Upper lobe of left lung (tissue), 6 donors: ENCODE measurements at places on chromosomes 5 and 9. TPM values are rescaled to one million over a fixed set of nuclear protein-coding genes. Genes with fewer than 3 reads are reported as not detected.
A peak's percentile ranks its signal among the peaks of the same experiment; 100 is the strongest.

DNA sequence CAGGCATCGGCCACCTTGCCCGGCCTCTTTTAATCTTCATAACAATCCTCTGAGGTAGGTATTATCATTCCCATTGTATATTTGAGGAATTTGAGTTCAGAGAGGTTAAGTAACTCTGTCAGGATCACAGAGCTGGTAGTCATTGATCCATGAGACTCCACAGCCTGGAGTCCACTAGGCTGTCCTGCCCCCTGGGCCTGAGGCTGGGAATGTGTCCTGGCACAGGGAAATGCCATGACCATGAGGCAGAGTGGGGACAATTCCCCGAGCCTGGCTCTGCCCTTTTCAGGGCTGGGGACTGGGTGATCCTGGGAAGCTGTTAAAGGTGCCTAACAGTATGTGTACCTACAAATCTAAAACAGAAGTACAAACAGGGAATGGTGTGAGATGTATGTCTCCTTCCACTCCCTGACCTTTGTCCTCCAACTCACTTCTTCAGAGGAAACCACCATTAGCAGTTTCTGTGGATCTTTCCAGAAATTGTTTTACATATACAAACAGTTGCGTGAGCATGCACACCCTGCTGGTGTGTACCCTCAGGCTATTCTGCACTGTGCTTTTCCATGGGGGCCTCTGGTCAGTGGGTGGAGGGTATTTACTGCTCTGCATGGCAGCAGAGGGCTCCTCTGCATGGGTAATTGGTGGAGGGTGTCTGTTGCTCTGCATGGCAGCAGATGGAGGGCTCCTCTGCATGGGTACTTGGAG, 53.8 kb downstream of the NDST1 start:
- no peak for DNase-seq

GRCh38 chr5:4144411-4145007, 548.9 kb downstream of the IRX1 start:
- DNase-seq = no peak

ARHGEF37 gene
- total RNA-seq = 4.3 TPM

DNA sequence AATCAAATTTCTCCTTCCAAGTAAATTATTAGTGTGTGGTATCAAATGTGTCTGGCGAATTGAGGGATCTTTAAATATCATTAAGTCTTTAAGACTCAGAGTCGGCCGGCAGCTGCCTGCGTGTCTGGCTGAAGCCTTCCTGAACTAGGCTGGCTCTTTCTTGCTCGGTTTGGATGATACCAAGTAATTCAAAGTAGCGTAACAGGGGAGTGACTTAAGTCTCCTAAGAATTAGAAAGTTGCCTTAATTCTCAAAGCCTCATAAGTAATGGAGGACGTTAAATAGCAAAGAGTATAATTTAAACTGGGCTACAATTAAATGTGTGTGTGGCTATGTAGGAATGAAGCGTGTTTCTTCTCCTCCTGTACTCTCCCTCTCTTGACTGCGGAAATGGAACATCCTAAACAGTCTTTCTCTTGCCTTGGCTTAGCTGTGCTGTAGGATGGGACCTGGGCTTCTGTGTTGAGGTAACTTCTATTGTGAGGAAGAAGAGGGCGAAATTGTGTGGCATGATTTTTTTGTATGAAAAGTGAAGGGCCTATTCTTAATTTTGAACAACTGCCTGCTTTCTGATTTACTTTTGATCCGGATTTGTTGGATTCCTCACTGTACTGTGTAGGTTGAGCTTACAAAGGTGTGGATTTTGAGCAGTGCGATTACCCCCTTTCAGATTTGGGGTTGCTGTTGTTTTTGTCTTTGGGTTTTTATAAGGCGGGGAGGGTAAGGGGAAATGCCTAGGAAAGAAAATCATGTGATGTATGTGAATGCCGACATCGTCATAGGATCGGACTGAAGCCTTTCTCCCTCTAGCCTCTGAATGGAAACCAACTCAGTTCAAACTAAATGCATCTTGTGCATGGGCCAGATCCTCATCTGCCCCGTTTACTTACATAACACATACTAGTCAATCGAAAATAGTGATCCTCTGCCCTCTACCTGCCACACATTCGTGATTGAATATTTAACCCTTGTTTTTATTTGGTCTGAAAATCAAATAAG, 29.9 kb downstream of the CPEB4 start:
- peak; percentile 15 for DNase-seq

GRCh38 chr9:13221741-13222140, 57.8 kb downstream of the MPDZ start:
- no peak for DNase-seq

- DNase-seq = no peak
Observed at GRCh38 chr9:35395706-35396101, 94.2 kb upstream of the RUSC2 start.

DNA sequence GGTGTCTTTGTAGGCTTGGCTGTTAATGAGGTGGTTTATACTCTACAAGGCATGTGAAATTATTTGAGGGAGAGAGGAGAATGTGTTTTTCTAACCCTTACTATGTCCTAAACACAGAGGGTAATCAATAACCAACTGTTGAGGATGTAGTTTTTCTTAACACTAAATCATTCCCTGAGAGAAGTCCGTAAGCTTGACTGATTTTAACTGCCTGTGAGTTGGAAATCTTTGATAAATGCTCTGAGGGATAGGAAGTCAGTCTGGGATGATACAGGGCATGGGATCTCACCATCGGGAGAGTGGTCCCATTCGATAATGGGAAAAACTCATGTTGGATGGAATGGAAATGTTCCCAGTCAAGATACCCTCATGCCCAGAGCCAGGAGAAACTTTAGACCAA, 249.6 kb downstream of the PDZD2 start:
- DNase-seq = no peak

LCN9 gene
- total RNA-seq = not detected

GRCh38 chr9:36818965-36819870, 214.8 kb downstream of the PAX5 start:
- DNase-seq = peak; percentile 81

GRCh38 chr5:66993882-66994281, 202.7 kb downstream of the CD180 start:
- DNase-seq = no peak

GRCh38 chr9:90007516-90008440, 403.0 kb downstream of the GADD45G start:
- no peak for DNase-seq

DNA sequence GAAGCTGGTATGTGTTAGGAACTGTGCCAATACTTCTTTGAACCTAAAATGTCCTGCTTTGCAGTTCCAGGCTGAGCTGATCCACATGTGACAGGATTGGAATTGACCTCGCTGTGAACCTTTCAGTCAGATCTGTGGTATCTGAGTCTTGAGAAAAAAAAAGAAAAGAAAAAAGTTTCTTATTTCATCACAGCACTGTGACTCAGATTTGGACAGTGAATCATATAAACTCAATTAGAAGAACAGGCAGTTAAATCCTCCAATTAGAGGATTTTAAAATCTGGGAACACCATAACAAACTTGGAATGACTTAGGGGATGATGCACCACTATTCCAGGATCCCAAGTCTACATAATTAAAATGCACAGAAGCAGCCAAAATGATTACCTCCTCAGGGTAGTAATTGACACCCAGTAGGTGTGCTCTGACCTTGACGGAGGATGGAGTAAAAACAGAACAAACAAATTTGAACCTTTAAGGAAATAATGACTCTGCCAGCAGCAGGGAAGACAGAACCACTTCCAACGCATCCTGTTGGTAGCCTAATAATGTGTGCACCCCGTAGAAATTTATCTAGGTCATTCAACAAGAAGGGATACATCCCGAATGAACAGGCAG, 57.8 kb upstream of the RAI14 start:
- DNase-seq = no peak

DNA sequence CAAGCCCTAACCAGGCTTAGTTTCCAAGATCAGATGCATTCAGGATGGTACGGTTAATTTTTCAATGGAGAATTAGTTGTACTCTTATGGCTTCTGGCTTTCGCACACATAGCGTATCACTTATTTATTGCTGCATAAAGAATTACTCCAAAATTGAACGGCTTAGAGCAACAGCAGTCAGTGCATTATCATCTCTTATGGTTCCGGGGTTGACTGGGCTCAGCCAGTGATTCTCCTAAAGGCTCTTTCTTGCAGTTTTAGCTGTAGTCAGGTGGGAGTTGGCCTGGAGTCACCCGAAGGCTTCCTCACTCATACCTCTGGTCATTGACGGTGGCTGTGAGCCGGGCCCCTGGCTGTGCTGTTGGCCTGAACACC, 595 bp upstream of the GRHPR start:
- no peak for DNase-seq

FAM169A gene
- total RNA-seq = 1.4 TPM

LECT2 gene
- total RNA-seq = not detected

REXO4 gene
- total RNA-seq = 30.4 TPM

DNA sequence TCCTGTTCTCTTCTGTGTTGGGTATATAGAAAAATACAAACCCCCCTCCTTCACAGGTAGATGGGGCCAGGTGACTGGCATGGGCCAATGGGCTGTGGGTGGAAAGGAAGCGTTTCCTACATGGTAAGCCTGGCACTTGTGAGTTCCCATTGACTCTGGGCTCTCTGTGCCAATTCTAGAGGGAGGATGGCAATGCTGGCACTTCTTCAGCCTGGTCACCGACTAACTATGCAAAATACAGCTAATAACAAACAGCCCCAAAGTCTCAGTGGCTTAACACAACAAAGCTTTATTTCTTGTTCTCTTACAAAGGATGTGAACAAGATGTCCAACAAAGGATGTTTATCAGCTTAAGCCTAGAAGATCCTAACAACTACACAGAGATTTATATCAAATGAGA, 258.1 kb downstream of the SYK start:
- no peak for DNase-seq

DNA sequence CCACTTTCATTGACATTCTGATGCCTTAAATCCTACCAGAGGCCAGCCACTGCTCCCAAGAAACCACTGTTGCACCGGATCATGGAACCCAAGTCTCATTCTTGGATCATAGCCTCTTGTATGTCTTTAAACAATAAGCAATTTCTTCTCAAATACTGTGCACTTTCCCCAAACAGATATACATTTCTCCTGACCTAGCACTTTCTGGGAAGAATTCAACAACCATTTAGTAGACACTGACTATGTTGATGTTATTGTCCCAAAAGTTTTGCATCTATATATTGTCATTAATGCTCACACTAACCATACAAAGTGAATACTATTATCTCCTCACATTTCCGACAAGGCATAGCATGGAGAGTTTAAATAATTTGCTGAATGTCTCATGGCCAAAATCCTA, 123.3 kb downstream of the GNAQ start:
- DNase-seq = no peak

CAST gene
- total RNA-seq = 233 TPM

TEX48 gene
- not detected for total RNA-seq

DNA sequence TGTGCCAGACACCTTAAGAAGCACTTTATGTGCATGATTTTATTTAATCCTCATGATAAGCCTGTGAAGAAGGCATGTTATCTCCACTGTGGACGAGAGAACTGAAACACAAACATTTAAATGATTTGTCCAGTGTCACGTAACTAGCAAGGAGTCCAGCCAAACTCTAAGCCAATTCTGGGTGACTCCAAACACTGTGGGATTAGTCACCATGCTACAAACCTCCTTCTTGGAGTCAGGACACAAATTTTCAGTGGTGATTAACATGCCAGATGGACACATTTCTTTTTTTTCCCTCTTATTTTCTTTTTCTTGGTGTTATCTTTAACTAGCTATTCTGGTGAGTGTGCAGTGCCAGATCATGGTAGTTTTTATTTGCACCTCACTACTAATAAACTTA, 316.8 kb downstream of the NDUFS4 start:
- no peak for DNase-seq

WDR38 gene
- total RNA-seq = 7.7 TPM

CBY3 gene
- 1.8 TPM for total RNA-seq

- no peak for DNase-seq
Observed at GRCh38 chr9:114820776-114821501, 15.1 kb upstream of the TNFSF15 start.

TMEM8B gene
- total RNA-seq = 11.9 TPM

STING1 gene
- 141 TPM for total RNA-seq

- no peak for DNase-seq
Observed at GRCh38 chr5:96001262-96001661, 39.6 kb upstream of the ELL2 start.

GPRIN1 gene
- total RNA-seq = 0.59 TPM

RMRP gene
- 22,003 TPM for total RNA-seq

DNA sequence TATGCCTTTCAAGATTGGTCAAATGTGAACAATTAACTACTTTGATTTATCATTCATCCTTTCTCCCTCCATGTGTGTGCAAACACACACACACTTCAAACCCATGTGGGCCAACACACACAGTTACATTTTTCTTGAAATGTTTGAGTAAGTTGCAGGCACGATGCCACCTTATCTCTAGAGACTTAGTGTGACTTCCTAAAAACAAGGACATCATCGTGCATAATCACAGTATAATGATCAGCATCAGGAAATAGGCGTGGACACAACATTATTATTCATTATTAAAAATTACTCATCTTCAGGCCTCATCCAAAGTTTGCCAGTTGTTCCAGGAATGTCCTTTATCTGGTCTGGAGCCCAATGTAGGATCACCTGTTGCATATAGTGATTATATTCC, 209.5 kb downstream of the GNA14 start:
- no peak for DNase-seq
